ENCODE measurements at places on chromosomes 12 and 14.

- DNase-seq = no peak
These were observed 216.3 kb upstream of the ATXN7L3B start for GRCh38 chr12:74321381-74321780.

DNA sequence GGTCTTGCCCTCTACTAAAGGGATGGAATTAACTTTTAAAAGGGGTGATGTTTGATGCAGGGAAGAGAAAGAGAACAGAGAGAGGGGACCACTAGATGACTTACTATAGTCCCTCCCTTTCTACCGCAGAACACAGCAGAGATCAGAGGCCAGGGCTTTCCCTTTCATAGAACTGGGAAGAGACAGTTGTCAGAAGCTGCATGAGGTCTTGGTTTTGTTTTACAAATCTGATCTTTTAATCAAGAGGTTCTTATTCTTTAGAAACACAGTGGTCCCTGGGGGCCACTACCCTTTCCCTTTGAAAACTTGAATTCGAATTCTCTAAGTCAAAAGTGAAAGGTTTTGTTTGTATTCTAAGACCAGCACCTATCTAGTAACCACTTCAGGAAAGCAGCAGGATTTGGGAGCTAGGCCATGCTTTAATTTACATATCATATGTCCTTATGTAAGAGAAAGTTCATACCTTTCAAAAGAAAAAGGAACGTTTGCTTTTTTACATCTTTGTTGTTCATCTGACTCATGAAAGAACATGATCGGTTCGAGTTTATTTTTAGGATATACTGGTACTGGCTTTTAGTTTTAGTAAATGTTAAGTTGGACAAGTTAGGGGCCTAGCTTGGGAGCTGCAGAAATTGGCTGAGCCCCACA is 6.3 kb downstream of the FBXL14 start:
- DNase-seq = no peak

- no peak for DNase-seq
These were observed 1.0 kb downstream of the KLRK1 start for GRCh38 chr12:10388624-10389413.

- DNase-seq = peak; percentile 86
These were observed 446 bp upstream of the ZNF641 start for GRCh38 chr12:48351022-48351708.

DNA sequence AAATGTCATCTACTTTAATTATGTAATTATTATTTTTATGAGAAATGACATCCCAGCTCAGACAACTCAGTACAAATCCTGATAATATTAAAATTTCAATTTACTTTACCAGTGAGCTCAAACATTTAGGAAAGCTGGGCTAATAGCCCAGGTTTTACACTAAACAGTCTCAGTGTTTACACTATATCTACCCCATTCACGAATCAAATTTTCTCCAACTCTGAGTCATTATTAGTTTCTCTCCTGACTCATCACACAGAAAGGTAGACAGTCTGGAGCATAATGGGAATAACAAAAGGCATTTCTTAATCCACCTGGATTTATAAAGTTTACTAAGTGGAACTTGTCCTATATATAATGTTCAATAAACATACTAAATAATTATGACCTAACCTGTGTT is 5.7 kb downstream of the PAWR start:
- peak; percentile 75 for DNase-seq

DNA sequence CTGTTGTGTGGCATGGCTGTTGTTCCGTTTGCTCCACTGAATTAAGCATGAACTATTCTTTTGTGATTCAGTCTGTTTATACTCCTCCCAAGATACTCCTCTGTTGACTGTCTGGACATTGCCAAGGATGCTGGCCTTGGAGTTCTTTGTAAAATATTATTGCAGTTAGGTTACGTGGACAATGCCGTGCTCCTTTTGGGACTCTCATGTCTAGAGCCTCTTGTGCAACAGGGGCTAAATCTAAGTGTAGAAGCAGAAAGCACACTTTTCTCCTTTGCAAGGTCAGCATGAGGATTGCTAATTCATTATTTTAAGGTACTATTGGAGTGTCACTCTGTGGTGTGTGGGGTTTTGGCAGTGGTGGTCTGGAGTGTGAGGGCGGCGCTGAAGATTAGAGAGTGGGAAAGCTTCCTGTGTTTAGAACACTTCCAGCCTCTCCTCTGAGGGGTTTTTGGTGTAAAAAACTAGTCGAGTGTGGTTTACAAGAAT is 125.4 kb downstream of the SAMD4A start:
- no peak for DNase-seq
